ENCODE measurements at places on chromosomes 4 and X.

DNA sequence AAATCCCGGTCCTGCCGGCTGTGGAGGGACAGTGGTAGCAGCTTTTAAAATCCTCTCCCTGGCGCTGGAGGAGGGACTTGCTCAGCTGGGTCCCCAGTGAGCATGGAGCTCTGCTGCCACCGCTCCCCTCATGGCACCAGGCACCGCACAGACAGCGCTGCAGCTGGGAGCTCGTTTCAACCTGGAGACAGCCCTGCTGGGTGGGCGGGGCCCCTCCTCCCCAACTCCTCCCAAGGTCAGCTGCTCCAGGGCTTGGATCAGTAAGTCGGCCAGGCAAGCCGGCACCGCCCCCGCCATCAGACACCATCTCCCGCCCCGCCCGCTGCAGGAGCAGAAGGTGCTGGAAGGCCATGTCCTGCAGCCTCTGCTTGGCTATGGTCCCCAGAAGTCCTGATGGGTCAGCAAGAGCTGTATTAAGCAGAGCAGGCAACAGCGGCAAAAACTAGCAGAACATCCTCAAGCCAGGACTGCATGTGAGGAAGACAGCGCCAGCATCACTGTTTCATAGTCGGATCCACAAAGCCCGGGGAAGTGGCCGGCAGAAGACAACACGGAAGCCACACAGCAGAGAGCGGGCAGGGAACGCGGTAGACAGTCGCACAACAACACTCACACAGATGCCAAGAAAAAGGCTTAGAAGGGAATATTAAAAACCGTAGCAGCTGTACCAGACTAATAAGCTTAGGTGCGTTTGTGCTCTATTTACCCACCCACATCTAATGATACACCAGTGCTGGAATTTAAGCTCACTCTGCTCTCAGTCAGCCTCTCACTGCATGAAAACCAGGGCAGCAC is 16.2 kb downstream of the ZFYVE28 start:
- no peak for DNase-seq

DNA sequence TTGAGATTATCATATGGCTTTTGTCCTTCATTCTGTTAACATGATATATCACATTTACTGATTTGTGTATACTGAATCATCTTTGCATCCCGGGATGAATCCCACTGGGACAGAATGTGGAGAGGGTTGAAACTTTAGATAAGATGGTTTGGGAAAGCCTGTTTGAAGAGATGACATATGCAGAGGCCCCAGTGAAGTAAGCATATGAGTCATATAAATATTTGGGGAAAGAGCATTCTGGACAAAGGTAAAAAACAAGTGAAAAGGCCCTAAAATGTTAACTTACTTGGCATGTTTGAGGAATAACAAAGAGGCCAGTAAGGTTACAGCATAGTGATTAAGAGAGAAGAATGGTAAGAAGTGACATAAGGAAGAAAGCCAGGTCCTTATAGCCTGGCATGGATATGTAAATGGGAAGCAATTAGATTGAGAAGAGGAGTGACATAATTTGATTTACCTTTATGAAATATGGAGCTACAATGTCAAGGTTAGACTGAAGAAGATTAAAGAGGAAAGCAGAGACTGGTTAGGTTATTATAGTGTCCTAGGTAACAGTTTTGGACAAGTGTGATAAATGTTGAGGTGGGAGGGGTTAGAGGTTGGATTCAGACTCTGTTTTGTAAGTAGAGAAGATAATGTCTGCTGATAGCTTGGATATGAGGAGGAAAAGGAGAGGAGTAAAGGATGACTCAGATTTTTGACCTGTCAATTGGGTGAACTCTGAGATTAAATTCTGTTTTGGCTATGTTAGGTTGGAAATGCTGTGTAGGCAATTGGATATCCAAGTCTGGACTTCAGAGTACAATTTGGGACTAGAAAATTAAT is 54.6 kb upstream of the DRP2 start:
- DNase-seq: no peak

- no peak for DNase-seq
Measured at GRCh38 chr4:101807351-101807750, 16.8 kb downstream of the BANK1 start.

GRCh38 chr4:110268790-110269189 is 70.4 kb upstream of the ELOVL6 start:
- DNase-seq: no peak

DNA sequence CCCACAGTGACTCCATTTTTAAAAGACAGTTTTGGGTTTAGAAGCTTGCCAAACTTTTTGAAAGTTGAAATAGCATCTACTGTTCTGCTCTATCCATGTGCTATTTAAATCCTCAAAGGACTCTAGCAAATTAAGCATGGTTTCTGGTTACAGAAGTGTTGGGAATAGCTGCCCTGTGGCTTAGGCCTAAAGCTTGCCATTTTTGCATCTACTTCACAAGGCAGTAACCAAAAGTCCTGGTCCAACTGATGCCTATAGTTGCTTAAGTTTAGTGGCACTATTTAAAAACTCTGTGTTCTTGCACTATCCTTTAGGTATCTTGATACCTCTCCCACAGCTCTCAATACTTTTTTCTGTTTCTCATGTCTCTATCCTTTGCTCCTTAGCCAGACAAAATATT is 251.0 kb upstream of the GPC4 start:
- no peak for DNase-seq

DNA sequence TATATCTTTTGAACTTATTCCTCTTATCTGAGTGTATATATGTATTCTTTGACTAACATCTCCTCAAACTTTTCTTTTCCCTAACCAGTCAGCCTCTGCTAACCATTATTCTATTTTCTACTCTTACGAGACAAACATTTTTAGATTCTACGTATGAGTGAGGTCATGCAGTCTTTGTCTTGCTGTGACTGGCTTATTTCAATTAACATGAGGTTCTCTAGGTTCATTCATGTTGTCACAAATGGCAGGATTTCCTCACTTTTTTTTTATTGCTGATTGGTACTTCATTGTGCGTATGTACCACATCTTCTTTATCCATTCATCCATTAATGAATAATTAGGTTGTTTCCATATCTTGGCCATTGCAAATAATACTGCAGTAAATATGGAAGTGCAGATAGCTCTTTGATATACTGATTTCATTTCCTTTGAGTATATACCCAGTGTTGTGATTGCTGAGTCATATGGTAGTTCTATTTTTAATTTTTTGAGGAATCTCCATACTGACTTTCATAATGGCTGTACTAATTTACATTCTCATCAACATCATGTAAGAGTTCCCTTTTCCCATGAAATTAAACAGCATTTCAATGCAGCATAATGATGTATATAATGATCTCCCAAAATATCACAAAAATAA is 80.1 kb downstream of the HS3ST1 start:
- no peak for DNase-seq

GRCh38 chr4:73523126-73523525 is 41.6 kb downstream of the AFM start:
- no peak for DNase-seq

DNA sequence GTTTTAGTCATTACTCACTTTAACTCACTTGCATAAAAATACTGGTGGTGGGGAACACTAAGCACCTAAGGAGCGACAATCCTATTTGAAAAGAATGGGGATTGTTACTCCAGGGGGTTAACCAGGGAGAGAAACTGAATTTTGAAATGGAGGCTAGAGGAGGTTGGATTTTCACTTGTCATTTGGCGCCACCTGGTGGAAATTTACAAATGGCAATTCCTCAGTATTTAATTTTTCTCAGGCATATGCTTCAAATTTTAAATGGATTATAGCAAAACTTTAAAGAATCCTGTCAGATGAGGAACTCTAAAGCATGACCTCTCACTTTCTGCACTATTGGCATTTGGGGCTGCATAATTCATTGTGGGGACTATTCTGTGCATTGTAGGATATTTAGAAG is 2.7 kb upstream of the GEMIN8 start:
- peak; percentile 57 for DNase-seq

DNA sequence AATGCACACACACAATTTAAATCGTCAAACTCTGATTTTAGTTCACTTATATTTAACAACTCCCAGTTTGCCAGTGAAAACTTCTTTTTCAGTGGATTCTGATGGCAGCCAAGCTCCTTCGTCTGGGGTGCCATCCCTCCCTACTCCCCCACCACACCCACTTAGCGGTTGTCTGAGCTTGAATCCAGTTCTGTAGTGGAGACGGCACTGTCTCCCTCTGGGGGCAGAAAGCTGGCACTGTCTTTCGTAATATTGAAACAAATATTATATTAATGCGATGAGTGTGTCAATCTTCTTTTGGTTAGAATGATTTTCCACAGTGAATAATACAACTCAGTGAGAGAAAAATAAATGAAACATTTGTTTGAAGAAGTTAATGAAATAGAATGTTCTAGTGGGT is 5.4 kb downstream of the MEPE start:
- no peak for DNase-seq

- DNase-seq: no peak
Measured at GRCh38 chr4:113349430-113349829, 300.0 kb downstream of the ANK2 start.

GRCh38 chr4:38490753-38491446 is 173.1 kb upstream of the KLF3 start:
- no peak for DNase-seq

- DNase-seq: no peak
Measured at GRCh38 chr4:5825321-5826041, 67.4 kb downstream of the CRMP1 start.

GRCh38 chrX:31012509-31013025 is 59.3 kb downstream of the FTHL17 start:
- no peak for DNase-seq

DNA sequence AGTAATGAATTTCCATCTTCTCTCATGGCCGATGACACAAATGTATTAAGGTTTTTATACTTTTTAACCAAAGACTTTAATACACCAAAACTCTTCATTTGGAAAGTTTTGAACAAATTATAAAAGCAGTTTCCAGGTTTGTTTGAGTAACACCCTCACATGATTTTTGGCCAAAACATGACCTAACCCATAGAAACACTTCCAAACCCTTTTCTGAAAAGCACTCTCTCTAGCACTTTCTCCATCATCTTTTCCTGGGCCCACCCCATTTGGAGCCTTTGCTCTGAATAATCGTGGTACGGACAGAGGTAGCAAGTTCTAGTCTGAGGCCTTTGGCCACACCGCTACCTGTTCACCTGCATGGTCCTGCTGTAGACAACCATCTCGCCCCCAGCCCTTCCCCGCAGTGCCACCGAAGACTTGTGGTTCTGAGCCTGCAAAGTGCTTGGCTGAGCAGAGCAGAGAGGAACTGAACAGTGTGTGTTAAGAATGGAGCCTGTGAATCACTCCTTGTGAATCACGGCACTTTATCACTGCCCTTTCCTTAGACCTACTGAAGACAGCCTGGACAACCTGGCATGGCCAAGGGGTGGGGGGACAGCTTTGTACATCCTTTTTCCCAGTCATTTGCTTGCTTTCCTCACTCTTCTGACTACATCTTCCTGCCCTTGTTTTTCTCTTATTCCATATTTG is 181.8 kb downstream of the PTTG2 start:
- DNase-seq: no peak

DNA sequence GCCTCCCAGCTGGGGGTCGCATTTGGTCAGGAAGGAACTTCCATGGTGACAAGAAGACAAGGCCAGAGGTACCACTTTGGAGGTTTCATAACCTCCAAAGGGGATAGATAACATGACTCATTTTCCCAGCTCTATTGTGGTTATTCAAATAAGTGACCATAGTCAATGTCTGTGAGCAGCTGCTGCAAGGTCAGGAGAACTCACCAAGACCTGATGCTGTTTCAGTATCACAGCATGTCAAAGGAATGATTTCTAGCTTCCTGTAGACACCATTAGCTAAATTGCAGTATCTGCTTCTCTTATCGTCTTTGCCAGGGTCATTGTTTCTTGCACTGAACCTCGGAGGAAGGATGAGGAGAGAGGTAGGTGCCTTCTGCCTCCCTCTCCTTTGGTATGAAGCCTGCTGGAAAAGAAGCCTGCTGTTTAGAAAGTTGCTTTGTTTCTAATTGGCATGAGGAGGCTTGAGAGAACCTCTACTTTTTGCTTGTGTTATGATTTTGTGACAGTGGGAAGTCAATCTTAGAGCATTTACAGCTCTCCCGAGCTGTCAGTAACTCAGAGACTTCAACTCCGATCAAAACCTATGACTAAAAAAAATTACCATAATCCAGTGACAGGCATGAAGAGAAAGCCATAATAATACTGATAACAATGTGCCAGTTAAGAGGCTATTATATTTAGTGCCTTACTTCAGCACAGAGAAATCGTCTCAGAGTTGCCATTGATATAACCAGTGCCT is 38.0 kb upstream of the GATB start:
- DNase-seq: no peak

DNA sequence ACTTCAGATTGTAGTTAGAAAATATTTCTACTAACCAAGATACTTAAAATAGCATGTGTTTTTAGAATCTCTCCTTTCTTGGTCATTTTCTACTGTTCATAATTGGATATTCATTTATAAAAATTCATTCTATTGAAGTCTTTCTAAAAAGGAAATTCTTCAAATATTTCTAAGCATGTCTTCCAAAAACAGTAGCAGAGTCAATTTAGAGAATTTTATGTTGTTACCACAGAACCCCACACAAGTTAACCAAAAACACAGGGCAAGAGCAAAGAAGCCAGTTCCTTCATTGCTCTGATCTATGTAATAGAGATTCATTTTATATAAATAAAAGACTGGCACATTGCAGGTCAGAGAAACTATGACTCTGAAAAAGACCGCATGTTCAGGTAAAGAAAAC is 345.1 kb upstream of the PITX2 start:
- no peak for DNase-seq

- DNase-seq: no peak
Measured at GRCh38 chrX:50577326-50577725, 106.7 kb upstream of the DGKK start.

DNA sequence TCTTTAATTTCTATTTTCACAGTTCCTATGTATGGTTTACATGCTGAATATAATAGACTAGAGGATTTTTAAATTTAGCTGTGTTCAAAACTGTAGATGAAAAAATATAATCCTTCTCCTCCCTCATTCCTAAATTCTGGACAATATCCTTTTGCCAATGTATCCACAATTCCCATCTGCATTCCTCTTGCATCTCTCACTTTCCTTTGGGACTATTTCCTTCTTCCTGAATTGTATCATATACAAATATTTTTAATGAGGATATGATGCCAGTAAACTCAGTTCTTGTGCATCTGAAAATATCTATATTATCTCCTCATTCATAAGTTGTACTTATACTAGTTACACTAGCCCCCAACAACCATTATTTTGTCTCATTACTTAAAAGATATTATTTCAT is 46.7 kb downstream of the DDX60L start:
- DNase-seq: no peak

- DNase-seq: peak; percentile 52
Measured at GRCh38 chr4:86977621-86978184, 42.9 kb downstream of the AFF1 start.

DNA sequence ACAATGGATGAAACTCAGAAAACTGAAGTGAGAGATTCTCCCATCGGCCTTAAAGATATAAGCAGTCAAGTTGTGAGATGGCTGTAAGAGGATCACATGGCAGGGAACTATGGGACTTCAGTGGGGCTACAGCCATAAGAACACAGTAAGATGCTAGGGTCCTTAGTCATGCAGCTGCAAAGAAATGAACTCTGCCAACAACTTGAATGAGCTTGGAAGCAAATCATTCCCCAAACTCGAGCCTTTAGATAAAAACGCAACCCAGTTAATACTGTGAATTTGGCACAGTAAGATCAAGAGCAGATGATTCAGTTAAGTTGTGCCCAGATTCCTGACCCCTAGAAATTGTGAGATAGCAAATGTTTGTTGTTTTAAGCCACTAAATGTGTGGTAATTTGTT is 117.3 kb downstream of the FAM13A start:
- no peak for DNase-seq

- DNase-seq: no peak
Measured at GRCh38 chrX:16014171-16014570, 109.2 kb upstream of the GRPR start.

GRCh38 chr4:137676357-137676998 is 144.2 kb upstream of the PCDH18 start:
- DNase-seq: no peak

GRCh38 chr4:62644372-62644771 is 1444.2 kb downstream of the ADGRL3 start:
- no peak for DNase-seq

Measured in CD4-positive, alpha-beta T cell treated with Interleukin-15 for 4 hours (primary cell).